OCI-LY7 (cell line): ENCODE measurements at places on chromosomes 4 and X.

- no peak for DNase-seq
These were observed 368.8 kb downstream of the MAGEE1 start for GRCh38 chrX:76796311-76796710.

DNA sequence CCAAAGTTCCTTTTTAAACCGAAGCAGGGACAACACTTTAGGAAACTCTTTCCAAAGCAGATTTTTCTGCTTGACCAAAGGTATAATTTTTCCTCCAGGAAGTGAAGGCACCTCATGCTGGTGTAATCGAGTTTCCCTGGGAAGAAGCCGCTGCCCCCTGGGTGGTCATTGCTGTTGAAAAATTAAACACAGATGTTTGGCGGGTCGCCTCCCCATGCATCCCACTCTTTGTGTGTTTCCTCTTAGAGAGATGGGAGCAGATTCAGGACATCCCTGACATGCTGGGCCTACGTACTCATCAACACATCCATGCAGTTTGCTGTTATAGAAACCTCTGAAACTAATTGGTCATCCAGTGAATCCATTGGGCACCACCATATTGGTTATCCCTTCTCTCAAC, 179.2 kb upstream of the HCCS start:
- no peak for DNase-seq

GRCh38 chr4:157776930-157777528, 395.8 kb downstream of the GASK1B start:
- no peak for DNase-seq

- DNase-seq: no peak
These were observed 18.9 kb upstream of the MRFAP1 start for GRCh38 chr4:6621556-6621927.

GRCh38 chrX:132612821-132613564, 124.2 kb upstream of the MBNL3 start:
- peak; percentile 49 for DNase-seq

- no peak for DNase-seq
These were observed 31.2 kb upstream of the VCX3B start for GRCh38 chrX:8433109-8434062.

- DNase-seq: peak; percentile 32
These were observed 282.1 kb downstream of the BCOR start for GRCh38 chrX:39815631-39816030.

- DNase-seq: no peak
These were observed 40.8 kb downstream of the DCTD start for GRCh38 chr4:182876427-182876826.

GRCh38 chrX:39361736-39362135, 560.5 kb downstream of the MID1IP1 start:
- DNase-seq: no peak

DNA sequence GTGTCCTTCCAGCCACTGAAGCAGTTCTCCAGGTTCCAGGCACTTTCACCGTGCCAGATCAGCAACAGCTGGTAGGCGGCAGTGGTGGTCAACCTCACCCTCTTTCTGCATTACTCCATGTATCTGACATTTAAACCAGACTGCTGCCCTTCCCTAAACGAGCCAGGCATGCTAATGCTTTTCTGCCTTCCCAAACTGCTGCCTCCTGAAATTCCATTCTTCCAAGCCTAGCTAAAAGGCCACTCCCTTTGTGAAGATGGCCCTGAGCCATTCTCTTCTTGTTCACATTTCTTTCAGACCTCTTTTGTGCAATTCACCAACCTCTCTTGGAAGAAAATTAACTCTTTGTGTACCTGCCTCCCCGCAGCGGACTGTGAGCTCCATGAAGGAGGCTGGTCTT, 73.7 kb downstream of the CHST7 start:
- DNase-seq: no peak

- peak; percentile 1 for DNase-seq
These were observed 23.8 kb downstream of the CTSO start for GRCh38 chr4:155929833-155930232.

- DNase-seq: no peak
These were observed 167.5 kb upstream of the BOD1L1 start for GRCh38 chr4:13794819-13795565.

- DNase-seq: no peak
These were observed 20.3 kb upstream of the SMPX start for GRCh38 chrX:21778236-21778635.

DNA sequence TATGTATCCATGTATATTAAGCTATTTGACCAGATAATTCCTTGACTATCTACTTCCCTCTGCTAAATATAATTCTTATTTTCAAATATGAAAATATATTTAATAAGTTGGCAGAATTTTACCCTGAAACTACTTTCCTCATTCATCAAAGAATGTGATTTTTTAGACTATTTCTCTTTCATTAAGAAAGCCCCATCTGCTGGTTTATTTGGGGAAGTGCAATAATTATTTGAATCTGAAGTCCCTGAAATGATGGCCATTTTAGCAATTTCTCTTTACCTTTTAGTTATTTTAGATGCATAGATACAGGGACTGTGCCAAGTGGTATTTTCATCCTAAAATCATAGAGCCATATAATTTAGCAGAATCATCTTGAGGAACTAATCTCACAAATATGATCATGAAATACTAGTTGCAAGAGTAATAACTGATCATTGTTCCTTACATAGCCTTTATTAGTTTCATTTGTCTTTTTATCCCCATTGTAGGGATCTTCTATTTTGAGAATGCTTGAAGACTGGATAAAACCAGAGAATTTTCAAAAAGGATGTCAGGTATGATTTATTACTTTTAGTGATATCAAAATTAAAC, 39.0 kb downstream of the ENPEP start:
- peak; percentile 68 for DNase-seq

DNA sequence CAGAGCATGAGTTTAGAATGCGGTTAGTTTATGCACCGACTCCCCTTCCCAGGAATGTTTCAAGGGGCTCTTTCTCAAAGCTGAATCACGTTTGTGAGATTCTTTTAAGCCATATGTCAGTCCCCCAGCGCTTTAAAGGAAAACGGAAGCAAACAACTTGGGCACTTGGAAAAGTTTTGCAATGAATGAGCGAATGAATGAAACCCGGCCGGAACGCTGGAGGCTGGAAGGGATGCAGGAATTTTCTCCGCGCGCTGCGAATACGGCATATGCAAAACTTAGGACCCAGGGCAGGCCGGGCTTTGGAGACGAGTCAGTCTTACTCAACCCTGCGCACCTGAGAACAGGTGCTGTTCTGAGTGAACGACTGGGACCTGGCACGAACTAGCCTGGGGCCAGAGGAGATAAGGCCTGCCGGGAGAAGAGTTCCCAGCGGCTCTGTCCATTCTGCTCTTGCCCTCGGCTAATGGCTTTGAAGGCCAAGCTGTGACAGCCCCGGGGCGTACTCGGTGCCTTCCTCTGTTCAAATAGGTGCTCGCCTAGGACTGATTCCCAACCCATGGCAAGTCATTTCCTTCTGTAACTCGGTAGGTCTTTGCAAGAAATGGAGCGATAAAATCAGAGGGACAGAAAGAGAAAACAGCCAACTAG, 743 bp upstream of the NRK start:
- DNase-seq: no peak
